Osteocyte (in vitro differentiated cells): ENCODE measurements at places on chromosomes 6 and 20. TPM values are rescaled to one million over a fixed set of nuclear protein-coding genes. Genes with fewer than 3 reads are reported as not detected.
A peak's percentile ranks its signal among the peaks of the same experiment; 100 is the strongest.

Gene HS3ST5
- total RNA-seq: 0.11 TPM in 1 of 2 replicates, not detected in the other

Gene WASF1
- 23.9 and 26.2 TPM in 2 replicates for total RNA-seq

Gene COL11A2
- 2.7 and 3.3 TPM in 2 replicates for total RNA-seq

Gene TRIM15
- not detected in 2 replicates for total RNA-seq

Gene BCAS1
- total RNA-seq: not detected in 2 replicates

Gene NKAIN4
- 0.62 TPM in 1 of 2 replicates, not detected in the other for total RNA-seq

Gene DNAAF9
- 13.7 and 15.1 TPM in 2 replicates for total RNA-seq

Gene SLC22A3
- total RNA-seq: not detected in 2 replicates

Gene ZBP1
- total RNA-seq: not detected in 2 replicates

Gene LIN28B
- total RNA-seq: 0.10 TPM in 1 of 2 replicates, not detected in the other

GRCh38 chr6:41013466-41014153 lies 25.4 kb downstream of the UNC5CL start:
- H3K36me3 ChIP-seq: no peaks in the 10 kb centered on the region
- H3K4me1 ChIP-seq: no peaks in the 10 kb centered on the region
- no peak overlapping the region for H3K4me3 ChIP-seq
- DNase-seq: no peak

GRCh38 chr6:144262470-144263369 lies 22.4 kb upstream of the UTRN start:
- DNase-seq: no peak
- H3K36me3 ChIP-seq: no peaks in the 10 kb centered on the region
- H3K27ac ChIP-seq: peak overlapping the region; percentile 98
- H3K27me3 ChIP-seq: no peaks in the 10 kb centered on the region
- no peak overlapping the region for H3K4me3 ChIP-seq
- H3K4me1 ChIP-seq: peaks cover 54% of the 10 kb centered on the region

GRCh38 chr20:14919501-14920081 lies 582.2 kb upstream of the FLRT3 start:
- H3K4me3 ChIP-seq: no peak overlapping the region
- H3K27me3 ChIP-seq: peaks cover 3% of the 10 kb centered on the region
- no peak overlapping the region for H3K27ac ChIP-seq
- H3K4me1 ChIP-seq: peaks cover 7% of the 10 kb centered on the region
- no peaks in the 10 kb centered on the region for H3K36me3 ChIP-seq
- DNase-seq: no peak

- H3K36me3 ChIP-seq: no peaks in the 10 kb centered on the region
- DNase-seq: no peak
- H3K4me1 ChIP-seq: peaks cover 22% of the 10 kb centered on the region
- H3K4me3 ChIP-seq: no peak overlapping the region
Measured at GRCh38 chr6:122647765-122648164, 37.6 kb downstream of the PKIB start.

DNA sequence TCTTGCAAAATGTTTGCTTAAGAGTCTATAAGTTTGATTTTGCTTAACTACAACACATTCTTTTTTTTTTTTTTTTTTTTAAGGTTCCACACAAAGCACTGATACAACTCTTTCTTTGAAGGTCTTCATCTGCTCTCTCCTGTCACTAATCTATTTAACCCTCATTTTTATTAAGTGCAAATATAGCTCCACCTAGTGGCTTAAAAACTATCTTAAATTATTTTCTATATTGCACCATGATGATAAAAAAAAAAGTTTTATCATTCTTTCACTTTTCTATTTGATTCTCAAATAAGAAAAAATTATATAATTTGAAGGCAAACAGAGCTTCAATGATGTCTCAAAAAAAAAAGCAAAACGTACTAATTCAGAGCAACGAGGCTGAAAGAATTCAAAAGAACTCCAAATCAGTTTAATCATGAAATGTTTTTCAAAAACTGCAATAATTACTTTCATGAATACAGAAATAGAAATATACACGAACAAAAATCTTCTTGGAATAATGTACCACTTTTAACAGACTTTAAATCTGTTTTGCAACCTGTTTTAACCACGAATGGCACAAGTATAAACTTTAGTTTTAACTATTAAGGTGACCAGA lies 12.8 kb downstream of the ESF1 start:
- H3K4me1 ChIP-seq: no peaks in the 10 kb centered on the region
- H3K27ac ChIP-seq: no peak overlapping the region
- peaks cover 52% of the 10 kb centered on the region for H3K36me3 ChIP-seq
- no peak for DNase-seq
- H3K27me3 ChIP-seq: no peaks in the 10 kb centered on the region

DNA sequence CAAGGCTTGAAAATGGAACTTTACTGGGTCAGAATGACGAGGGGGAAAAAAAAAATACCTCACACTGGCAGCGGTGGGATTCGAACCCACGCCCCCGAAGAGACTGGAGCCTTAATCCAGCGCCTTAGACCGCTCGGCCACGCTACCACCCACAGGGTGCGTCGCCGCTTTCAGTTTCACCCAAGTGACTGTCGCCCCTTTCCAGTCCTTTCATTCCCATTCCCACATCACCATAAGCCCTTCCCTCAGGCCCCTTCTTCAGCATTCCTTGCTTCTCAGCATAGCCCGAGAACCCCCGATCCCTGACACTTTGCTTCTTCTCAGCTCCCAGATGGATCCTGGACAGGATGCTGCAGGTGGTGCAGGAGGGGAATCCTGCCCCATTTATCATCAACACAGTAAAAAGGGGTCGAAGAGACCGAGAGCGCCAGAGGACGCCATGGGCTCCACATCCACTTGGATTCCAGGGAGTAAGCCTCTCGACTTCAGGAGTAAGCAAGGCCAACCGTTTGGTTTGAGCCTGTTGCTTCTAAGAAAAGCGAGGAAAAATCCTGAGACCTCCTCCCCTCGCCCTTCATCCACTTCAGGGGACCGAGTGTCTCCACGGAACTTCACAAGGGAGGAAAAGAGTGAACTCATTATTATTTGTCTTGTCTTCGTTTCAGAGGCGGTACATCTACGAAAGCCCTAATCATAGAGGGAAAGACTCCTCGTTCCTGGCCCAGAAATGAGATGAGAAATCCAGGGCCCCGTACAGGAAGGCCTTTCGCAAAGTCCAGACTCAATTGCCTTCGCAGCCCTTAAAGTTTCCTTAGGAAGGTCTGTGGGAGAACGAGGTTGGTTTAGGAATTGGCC lies 20.0 kb upstream of the TRIM27 start:
- no peak for DNase-seq
- H3K36me3 ChIP-seq: no peaks in the 10 kb centered on the region
- peaks cover 37% of the 10 kb centered on the region for H3K4me1 ChIP-seq
- H3K27me3 ChIP-seq: no peaks in the 10 kb centered on the region
- peak overlapping the region; percentile 78 for H3K4me3 ChIP-seq
- H3K27ac ChIP-seq: peak overlapping the region; percentile 82

DNA sequence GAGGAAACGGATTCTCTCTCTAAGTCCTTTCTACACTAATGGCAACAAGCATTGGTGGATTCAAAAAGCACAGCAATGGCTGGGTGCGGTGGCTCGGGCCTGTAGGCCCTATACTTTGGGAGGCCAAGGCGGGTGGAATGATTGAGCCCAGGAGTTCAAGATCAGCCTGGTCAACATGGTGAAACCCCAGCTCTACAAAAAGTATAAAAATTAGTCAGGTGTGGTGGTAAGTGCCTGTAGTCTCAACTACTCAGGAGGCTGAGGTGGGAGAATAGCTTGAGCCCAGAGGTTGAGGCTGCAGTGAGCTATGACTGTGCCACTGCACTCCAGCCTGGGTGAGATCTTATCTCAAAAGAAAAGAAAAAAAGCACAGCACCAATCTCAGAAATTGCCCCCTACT lies 19.3 kb downstream of the PAQR8 start:
- no peaks in the 10 kb centered on the region for H3K4me1 ChIP-seq
- DNase-seq: no peak
- H3K27ac ChIP-seq: no peak overlapping the region
- no peak overlapping the region for H3K4me3 ChIP-seq

DNA sequence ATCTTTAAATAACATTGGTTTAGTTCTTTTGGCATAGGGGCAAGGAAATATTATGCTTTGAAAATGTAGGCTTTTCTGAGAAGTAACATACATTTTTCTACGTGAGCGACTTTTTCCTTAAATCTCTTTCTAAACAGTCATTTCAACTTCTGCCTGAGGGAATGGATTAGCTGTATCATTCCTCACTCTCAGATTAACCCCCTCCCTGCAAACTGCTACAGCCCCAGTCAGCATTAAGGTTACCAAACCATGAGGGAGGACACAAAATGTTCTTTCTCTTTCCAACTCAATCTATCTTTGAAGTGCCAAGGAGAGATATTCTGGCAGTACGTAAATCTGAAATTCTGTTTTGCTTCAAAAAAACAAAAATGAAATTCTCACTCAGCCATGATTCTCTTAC lies 231.3 kb upstream of the FLRT3 start:
- H3K27ac ChIP-seq: no peak overlapping the region
- H3K36me3 ChIP-seq: no peaks in the 10 kb centered on the region

DNA sequence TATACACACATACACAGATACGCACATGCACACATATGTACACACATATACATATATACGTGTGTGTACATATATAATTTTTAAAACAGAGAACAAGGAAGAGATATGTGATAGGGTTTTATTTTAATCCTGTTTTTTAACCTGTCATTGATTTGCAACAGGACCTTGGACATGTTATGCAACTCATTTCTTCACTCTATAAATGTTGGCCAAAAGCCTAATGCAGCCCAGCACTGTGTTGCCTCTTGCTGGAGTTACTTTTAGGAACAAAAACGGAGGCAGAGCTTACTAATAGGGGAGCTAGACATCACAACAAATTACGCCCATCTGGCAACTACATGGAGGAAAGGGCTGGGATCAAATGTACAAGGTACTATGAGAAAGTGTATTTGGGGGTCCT lies 179.9 kb upstream of the TAB2 start:
- H3K4me1 ChIP-seq: peaks cover 22% of the 10 kb centered on the region
- no peaks in the 10 kb centered on the region for H3K36me3 ChIP-seq
- peaks cover 3% of the 10 kb centered on the region for H3K27me3 ChIP-seq
- H3K4me3 ChIP-seq: no peak overlapping the region
- no peak overlapping the region for H3K27ac ChIP-seq
- DNase-seq: no peak

DNA sequence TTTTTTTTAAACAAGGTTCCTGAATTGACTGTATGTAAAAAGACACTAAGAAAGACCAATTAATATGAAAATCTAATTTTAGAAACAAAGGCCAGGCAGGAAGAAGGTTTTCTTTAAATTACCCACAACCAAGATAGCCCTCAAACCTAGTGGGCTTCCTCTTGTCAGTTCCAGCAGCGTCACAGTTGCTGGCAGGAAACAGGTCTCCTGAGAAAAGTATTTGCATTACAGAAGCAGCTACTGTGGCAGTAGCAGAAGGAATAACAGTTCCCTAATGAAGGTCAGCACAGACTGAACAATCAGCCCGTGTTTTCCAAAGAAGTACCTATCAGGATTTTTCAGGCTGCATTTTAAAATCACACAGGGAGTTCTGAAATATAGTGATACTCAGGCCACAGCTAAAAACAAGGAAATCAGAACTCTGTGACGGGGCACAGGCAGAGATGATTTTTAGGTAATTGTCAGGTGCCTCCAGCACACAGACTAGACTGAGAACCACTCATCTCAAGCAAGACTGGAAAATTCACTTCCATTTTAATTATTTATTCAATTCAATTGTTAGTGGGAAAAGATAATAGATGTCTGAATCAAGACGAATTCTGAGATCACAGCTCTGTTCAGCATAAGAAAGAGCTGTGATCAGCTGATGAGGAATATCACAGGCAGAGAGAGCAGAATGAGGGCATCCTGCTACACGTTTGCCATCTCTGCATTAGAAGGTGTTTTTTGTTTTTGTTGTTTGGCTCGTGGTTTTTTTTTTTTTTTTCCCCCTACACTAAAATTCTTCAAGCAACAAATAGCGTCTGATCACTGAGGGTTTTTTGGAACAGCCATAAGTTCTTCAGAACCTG lies 230.5 kb upstream of the KHDRBS2 start:
- H3K4me3 ChIP-seq: no peak overlapping the region
- no peaks in the 10 kb centered on the region for H3K27me3 ChIP-seq
- no peaks in the 10 kb centered on the region for H3K4me1 ChIP-seq
- H3K27ac ChIP-seq: no peak overlapping the region

DNA sequence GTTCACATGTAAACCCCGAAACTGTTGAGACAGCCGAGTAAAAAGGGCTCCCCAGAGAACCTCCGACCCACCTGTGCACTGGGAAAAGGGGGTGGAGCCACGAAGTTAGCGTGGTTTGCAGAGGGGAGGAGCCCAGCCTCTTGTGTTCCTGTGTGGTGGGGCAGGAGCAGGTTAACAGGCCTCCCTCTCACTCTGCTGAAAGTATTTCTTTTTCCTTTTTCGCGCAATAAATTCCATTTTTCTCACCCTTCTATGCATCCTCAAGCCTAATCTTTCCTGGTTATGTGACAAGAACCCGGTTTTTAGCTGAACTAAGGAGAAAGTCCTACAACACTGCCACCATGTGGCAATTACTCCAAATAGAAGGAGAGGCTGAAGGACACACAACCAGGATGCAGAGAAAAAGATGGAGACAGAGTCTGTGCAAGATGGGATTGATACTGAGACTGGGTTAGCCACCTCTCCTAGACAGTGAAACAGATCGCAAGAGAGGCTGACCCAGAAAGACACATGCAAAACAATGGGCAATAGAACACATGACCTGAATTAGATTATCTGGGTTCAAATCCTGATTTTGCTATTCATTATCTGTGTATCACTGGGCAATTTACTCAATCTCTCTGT lies 168.7 kb upstream of the PRSS16 start:
- H3K4me3 ChIP-seq: peak overlapping the region; percentile 38
- H3K27me3 ChIP-seq: peaks cover 70% of the 10 kb centered on the region
- no peaks in the 10 kb centered on the region for H3K36me3 ChIP-seq
- no peak overlapping the region for H3K27ac ChIP-seq
- H3K4me1 ChIP-seq: peaks cover 2% of the 10 kb centered on the region
- DNase-seq: no peak

- peaks cover 7% of the 10 kb centered on the region for H3K4me1 ChIP-seq
- no peak for DNase-seq
- no peak overlapping the region for H3K27ac ChIP-seq
- H3K27me3 ChIP-seq: no peaks in the 10 kb centered on the region
- no peak overlapping the region for H3K4me3 ChIP-seq
Measured at GRCh38 chr6:71346334-71346694, 57.7 kb downstream of the OGFRL1 start.

DNA sequence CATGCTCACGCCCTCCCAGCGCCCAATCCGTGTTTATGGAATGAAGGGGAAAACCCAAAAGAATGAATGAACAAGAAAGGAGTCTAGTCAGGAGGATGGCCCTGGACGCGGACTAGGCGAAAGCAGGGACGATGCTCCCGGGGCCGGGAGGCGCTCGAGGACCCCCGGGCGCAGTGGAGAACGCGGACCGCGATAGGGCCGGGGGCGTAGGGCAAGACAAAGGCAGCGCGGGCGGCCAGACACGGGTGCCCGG lies 758 bp downstream of the GCLC start:
- no peak for DNase-seq
- H3K4me1 ChIP-seq: peaks cover 59% of the 10 kb centered on the region
- H3K36me3 ChIP-seq: peaks cover 2% of the 10 kb centered on the region
- H3K4me3 ChIP-seq: peak overlapping the region; percentile 92

DNA sequence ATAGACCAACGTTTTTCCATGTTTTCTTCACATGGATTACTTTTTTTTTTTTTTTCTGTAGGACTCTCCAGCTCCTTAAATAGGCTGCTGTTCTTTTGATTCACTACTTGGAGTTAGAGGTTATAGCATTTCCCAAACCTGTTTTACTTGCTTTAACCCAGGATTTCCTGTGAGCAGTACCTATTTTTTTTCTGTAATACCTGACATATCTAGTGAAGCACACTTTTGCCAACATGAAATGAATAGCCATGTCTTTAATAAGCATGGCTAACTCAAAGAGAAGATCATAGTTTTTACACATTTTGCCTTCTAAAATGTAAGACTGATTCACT lies 137.0 kb downstream of the FOXA2 start:
- DNase-seq: no peak
- H3K4me3 ChIP-seq: no peak overlapping the region
- no peaks in the 10 kb centered on the region for H3K36me3 ChIP-seq
- no peaks in the 10 kb centered on the region for H3K4me1 ChIP-seq
- H3K27ac ChIP-seq: no peak overlapping the region
- H3K27me3 ChIP-seq: peaks cover 3% of the 10 kb centered on the region
